Right hindlimb (tissue), 1 donor: ENCODE measurements at places on chromosomes 7 and 10.

- DNase-seq = no peak
Measured at GRCh38 chr7:117216436-117217069, 106.3 kb downstream of the WNT2 start.

GRCh38 chr10:62637249-62638061 is 167.1 kb upstream of the ADO start:
- no peak for DNase-seq

DNA sequence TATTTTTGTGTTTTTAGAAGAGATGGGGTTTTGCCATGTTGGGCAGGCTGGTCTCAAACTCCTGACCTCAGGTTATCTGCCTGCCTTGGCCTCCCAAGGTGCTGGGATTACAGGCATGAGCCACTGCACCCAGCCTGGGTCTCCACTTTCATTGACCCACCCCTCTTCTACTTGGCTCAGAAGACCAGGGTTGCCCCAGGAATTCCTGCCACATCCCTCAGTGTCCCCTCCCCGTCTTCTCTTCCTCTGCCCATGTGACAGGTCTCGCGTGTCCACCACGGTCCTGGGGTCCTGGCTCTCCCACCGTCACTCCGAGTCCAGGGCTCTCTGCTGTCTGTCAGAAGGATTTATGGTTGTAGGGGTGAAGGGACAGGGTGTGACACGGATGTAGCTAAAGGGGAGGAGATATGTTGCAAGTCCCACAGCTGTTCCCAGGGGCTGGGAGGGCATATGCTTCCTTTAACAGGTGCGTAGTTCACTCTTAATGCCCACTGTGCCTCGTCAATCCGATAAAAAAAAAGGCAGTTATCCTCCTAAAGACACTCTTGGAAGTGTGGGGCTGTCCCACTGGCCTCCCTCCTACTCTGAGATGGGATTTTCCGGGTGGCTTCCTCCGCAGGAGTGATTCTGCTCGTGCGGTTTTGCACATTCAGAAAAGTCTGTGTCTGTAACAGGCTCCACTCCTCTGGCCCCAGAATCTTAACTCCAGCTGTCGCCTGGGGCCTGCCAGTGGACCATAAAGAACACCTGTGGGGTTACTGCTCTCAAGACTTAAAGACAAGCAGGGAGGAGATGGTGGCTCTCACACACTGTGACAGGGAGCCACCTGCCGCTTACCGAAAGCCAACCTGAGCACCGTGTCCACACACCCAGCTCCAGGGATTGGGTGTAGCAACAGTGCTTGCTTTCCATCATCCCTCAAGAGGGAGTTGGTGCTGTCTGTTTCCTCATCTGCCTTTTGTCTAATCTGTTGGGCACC is 36.7 kb upstream of the SHH start:
- DNase-seq = no peak

DNA sequence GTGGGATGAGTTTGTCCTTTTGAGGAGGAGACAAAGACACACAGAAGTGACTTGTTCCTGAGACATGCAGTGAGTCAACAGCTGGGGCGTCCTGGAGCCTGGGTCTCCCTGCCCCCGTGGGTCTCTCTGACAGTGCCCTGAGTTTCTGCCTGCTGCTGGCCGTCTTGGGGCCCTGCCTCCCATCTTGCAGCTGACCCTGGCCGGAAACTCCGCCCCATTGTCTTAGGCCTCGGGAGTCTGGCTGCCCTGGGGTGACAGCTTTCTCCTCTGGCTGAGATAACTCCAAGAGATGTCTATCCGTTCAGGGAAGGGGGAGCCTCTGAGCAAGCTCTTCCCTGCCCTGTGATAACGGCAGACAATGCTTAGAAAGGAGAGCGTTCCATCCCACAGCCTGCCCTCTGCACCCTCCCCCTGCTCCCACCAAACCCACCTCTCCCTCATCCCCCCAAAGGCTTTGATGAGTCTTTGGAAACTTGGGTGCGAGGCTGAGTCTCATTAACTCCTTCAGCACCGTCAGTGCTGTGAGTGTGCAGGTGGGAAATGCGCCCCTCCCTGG is 69.5 kb upstream of the PODXL start:
- DNase-seq = peak; percentile 47

GRCh38 chr10:51186361-51186760 is 112.1 kb downstream of the PRKG1 start:
- DNase-seq = peak; percentile 39

GRCh38 chr10:128534686-128535085 is 408.5 kb upstream of the MKI67 start:
- no peak for DNase-seq

- peak; percentile 58 for DNase-seq
Measured at GRCh38 chr7:130941322-130942210, 207.6 kb upstream of the KLF14 start.

- no peak for DNase-seq
Measured at GRCh38 chr7:157310676-157311185, 26.1 kb upstream of the DNAJB6 start.

- DNase-seq = no peak
Measured at GRCh38 chr10:67262675-67263074, 336.8 kb downstream of the LRRTM3 start.

GRCh38 chr7:7628476-7628875 is 12.1 kb upstream of the UMAD1 start:
- DNase-seq = no peak

GRCh38 chr10:69845574-69846292 is 44.0 kb downstream of the COL13A1 start:
- DNase-seq = peak; percentile 54

DNA sequence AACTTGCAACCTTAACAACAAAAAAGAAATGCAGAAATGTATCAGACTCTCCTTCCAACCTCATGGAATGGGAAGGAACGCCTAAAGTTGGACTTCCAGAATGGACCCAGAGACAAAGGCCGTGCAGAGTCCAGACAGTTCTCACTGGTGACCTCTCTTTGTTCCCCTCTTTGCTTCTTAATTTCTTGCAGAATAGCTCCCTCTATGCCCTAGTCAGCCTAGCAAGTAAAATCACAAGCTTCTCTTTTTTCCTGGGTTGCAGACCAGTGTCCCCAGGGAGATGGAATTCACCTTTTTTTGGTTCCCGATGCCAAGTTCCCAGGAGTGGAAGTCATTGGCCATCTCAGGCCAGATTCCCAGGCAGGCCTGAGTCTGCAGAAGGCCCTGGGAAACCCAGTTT is 278.0 kb downstream of the CCSER2 start:
- no peak for DNase-seq

DNA sequence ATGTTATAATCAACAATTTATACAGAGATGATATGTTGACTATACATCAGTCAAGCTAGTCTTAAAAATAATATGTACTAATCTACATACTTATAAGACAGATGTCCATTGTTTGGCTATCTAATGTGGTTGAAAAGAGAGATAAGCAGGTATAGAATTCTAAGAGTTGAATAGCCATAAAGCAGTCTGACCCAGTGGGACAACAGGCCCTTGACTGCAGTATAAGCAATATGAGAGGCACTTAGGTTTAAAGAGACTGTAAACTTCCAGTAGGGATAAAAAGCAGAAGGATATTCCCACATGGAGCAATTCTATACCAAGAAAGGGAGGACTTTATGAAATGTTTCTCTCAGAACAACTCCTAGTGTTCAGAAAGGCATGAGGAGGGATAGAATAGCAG is 139.3 kb downstream of the ELAPOR2 start:
- no peak for DNase-seq

- DNase-seq = peak; percentile 62
Measured at GRCh38 chr10:103676058-103676785, 179.2 kb downstream of the SH3PXD2A start.

DNA sequence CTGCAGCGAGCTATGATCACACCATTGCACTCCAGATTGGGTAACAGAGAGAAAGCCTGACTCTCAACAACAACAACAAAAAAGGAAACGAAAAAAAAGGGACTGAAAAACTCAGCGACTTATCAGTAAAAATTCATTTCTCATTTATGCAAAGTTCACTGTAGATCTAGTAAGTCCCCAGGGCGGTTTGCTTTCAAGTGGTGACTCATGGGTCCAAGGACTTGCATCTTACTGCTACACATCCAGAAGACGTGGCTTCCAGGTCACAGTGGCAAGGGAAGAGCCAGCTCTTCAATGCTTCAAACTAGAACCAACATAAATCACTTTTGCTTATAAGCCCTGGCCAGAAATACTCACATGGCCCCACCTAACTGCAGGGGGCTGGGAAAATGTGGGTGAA is 178.3 kb upstream of the AUTS2 start:
- DNase-seq = no peak

DNA sequence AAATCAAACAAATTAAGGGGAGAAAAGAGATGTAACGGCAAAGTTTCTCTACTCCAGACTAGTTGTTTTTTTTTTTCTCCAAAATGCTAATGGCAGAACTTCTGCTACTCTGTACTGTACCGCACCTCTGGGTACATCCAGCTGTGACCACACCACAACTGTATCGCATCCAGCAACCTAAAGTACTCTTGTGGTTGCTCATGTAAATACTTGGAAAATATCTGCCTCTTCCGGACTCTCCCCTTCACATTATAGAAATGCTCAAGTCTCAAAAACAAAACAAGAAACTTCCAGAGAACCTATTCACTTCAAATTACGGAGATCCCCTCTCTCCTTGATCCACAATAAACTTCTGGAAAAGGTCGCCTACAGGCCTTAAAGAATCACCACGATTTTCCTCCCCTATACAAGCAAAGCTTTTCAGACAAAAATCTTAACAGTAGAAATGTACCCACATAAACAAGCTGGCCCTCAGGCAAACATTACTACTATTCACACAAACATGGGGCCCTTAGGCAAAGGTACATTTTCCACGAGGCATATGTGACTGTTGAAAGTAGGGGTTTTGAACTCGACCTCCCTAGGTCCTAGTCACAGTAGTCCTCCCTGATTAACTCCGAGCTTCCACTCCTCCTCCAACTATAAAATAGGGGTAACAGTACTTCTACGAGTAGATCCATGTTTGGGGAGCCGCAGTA is 222.9 kb upstream of the MKLN1 start:
- no peak for DNase-seq

DNA sequence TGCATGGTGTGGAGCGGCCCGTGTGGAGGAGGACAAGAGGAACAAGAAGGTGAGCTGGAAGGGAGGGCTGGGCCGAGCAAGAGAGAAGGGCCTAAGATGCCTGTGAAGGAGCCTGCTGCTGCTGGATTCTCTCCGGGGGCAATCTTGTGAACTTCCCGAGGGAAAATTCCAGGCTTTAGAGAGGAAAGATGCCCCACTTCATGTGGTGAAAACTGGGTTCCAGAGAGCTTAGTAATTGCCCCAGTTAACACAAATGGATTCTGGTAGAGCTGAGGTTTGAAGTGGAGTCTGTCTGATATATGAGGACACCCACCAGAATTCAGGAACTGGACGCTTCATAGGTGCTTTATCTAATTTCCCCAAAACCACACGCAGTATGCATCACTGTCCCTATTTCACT is 114.1 kb upstream of the ZMIZ1 start:
- no peak for DNase-seq

DNA sequence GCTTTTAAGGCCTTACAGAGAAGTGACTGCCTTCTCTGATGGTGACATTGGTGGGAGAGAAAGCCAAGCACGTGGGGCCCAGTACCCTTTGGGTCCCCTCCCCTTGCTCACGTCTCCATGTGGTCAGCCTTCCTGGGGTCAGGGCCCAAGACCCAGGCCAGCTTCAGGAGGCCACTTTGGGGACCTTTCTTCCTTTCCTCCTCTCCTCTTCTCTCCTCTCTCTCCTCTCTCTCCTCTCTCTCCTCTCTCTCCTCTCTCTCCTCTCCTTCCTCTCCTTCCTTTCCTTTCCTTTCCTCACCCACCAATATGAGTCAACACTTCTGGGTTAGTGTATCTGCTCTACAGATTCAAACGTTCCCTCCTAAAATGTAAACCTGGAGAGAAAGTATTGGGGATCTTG is 96.9 kb upstream of the AGK start:
- no peak for DNase-seq

DNA sequence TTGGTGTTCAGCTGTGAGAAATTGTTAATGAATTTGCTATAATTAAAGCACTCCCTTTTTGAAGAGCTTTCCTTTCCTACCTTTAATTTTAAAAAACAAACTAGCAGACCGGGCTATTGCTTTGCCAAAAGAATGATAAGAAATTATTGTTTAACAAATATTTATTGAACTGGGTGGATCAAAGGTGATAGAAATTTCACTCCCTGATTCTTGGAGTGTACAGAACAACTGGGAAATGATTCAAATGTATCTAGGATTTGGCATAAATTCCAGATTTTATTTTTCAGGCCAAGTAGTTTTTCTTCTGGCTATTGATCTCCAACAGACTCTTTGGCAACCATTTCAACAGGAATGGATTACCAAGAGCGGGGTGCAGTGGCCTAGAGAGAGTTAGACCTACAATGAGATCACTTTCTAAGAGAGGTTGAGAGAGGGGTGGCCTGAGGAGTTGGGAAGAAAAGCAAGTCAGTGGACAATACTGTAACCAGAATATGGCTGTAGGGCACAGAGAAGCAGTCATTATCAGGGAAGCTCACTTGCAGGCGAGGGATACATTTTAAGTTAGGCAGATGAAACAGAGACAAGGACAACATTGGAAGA is 71.9 kb downstream of the PLXDC2 start:
- DNase-seq = no peak

DNA sequence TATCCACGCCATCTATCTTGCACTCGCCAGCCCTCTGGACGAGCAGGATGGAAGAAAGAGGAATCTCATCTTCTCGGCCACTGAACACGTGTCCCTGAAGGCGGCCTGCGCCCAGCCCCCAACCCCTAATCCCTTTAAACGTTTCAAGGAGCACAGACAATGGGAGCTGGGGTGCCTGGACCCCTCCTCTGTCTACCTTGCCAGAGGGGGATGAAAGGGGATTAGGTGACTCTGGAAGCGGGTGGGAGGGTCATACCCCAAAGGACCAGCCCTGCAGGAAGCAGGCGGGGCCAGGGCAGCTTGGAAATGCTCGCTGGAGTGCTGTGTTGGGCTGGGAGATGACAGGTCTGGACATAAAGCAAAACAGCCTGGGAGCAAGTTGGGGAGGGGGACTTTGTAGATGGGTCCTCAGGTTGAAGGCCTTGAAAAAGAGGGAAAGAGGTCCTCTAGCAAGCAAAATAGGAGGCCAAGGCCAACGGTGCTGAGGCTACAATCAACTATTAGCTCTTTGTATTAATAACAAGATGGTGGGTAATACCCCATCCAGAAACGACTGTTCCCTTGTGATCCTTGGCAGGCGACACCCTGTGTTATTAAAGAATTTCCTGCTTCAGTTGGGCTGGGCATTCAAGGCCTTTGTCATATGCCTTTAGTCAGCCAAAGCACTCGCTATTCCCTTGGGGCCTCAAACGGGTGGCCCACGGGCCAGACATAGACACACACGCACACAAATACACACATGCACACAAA is 126.5 kb upstream of the UNC5B start:
- peak; percentile 8 for DNase-seq

GRCh38 chr10:69745698-69746097 is 56.0 kb upstream of the COL13A1 start:
- DNase-seq = no peak

GRCh38 chr10:96873756-96874467 is 41.8 kb downstream of the LCOR start:
- no peak for DNase-seq

DNA sequence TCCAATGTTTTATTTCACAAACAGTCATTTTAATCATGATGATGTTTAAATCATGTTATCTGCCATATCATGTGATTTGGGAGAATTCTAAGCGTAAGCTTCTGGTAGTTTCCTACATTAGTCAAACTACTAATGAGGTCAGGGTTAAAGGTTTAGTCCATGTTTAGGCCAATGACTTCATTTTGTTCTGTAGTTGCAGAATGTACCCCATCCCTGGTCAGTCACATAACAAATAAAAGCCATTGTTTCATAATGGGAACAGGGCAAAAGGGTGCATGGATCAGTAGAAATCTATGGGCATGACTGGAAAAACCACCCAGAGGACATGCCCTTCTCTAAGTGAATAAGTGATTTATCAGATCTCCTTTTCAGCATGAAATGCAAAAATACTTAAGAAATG is 138.4 kb upstream of the ABCB5 start:
- no peak for DNase-seq

- no peak for DNase-seq
Measured at GRCh38 chr10:82452676-82453075, 577.7 kb downstream of the NRG3 start.
